ENCODE measurements at places on chromosomes 13 and 19.

DNA sequence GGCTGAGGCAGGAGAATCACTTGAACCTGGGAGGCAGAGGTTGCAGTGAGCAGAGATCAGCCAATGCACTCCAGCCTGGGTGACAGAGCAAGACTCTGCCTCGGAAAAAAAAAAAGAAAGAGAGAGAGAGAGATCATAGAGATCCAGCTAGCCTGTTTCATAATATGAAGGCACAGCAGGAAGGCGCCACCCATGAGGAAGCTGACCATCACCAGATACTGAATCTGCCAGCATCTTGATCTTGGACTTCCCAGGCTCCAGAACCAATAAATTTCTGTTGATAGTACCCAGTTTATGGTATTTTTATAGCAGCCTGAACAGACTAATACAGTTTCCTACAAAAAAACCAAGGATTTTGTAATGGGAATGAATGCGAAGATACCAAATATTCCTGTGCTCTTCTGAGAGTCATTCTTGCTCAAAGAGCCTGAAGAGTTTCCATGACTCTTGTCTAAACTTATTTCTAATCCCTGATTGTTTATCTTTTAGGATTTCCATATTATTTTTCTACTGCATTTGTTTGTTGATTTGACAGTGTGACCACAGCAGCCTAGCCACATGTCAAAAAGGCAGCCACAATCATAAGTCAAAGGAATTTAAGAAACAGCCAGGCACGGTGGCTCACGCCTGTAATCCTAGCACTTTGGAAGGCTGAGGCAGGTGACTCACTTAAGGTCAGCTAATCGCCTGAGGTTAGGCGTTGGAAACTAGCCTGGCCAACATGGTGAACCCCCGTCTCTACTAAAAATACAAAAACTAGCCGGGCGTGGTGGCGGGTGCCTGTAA, 37.7 kb upstream of the PDCD5 start:
- DNase-seq: no peak

DNA sequence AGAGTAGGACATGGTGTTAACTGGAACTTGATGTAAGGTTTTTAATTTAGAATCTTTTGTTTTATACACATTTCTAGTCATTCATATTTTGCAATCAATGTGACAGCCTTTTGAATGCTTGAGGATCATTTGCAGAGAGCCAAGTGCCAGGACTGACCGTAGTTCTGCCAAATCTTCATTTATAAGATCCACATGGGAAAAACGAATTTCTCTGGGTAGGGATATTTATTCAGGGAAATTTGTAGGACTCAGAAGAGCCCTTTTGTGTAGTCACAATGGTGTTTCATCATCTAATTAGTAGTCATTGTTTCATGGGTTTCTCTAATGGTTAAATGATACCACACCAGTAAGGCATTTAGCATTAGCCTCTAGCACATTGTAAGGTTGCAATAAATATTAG, 161.1 kb downstream of the LMO7 start:
- no peak for DNase-seq

GRCh38 chr13:103354171-103354570, 288.0 kb upstream of the SLC10A2 start:
- DNase-seq: no peak

GRCh38 chr19:16160943-16161560, 12.3 kb downstream of the CIB3 start:
- no peak for DNase-seq

All from activated CD8-positive, alpha-beta memory T cell treated with anti-CD3 and anti-CD28 coated beads for 4 hours (primary cell).